Fibroblast of skin of scalp (primary cell): ENCODE measurements at places on chromosomes 2 and 18.
A peak's percentile ranks its signal among the peaks of the same experiment; 100 is the strongest.

GRCh38 chr18:56402872-56403516 lies 235.4 kb downstream of the TXNL1 start:
- DNase-seq, result peak; percentile 94

DNA sequence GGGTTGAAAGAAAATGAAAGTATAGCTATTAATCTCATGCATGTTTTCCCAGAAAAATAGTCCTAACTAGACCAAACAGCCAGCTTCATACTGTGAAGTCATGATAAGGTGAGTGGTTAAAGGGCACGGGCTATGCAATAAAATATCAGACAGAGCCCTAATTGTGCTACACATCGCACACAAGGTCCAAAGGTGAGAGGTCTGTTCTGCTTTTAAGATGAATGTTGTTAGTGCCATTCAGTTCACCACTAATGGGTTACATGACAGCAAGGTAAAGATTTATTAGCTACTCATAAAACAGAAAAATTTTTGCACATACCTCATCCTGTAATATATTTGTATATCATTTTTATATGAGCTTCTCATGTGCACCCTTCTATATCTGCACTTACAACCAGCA lies 105.0 kb upstream of the STK17B start:
- no peak for DNase-seq

DNA sequence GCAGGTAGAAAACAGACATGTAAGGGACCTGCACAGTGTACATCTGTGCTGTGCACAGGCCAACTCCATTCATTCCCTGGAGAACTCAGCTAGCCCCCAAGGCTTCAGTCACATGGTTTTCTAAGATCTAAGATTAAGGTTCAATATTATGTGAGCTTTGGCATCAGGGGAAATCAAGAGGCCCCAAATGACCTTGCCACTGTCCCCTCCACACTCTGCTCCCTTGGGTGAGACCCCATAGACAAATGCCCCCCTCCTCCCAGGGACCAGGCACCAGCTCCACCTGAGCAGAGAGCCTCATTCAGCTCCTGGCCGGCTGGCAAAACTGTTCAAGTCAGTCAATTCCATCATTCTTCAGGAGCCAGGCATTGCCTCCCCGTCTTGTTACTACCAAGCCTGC lies 93.6 kb upstream of the TMEM18 start:
- no peak for DNase-seq

- peak; percentile 63 for DNase-seq
Observed at GRCh38 chr18:11387880-11388279, 221.5 kb upstream of the SLC35G4 start.

GRCh38 chr2:174670446-174670845 lies 72.8 kb upstream of the WIPF1 start:
- no peak for DNase-seq

DNA sequence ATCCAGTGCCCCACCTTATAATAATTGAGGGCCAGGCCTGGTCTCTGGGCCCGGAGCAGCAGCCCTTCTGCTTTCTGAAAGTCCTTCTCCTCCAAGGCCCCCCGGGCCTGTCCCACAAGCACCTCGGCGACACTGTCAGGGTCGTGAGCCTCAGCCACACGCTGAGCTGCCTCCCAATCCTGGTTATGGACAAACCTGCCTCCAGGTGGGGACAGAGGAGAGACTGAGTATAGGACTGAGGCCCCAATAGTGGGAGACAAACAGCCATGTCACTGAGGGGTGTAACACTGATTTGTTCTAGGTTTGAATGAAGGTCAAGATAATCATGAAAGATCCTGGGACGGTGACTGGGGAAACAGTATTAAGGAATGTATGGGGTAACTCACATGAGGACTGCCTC lies 11.8 kb downstream of the KRTCAP3 start:
- no peak for DNase-seq

GRCh38 chr18:79519751-79520477 lies 124.2 kb downstream of the NFATC1 start:
- DNase-seq, result no peak

DNA sequence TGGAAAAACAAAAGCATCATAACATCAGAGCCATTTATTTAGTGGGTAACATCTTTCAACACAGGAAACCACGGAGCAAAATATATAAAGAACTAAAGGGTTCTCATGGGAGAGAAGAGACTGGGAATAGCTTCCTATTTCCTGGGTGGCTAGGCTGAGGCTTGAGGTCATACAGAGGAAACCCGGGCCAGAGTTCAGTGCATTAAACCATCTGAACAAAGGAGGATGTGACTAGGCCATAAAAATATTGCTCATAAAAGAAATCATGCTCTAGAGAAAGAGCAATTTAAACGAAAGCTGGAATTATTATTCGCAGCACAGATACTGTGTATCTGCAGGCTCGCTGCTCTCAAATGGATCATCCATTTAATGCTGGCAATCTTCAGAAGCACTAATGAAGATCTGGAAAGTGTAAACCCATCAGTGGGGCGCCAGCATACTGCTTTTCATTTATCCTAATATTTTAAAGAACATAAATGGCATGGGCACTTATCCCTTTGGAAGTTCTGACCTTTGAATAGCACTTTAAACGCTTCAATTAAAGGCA lies 83.3 kb downstream of the GALNT14 start:
- no peak for DNase-seq

GRCh38 chr18:76475450-76476194 lies 19.4 kb downstream of the ZNF516 start:
- no peak for DNase-seq

DNA sequence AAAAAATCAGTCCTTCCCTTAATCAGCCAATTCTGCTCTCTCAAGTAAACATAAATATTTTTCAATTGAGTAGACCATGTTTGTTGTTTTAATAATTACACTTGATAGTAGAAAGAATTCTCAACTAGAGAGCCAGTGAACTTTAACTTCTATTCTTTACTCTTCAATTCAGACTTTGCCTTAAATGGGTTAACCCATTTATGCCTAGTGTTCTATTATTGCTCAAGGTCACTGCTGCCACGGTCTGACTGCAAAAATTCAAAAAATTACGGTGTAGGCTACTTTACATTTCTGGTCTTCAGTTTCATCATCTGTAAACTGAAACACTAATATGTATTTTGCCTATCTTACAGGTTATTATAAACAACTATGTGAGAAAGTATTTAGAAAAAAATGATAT lies 103.1 kb downstream of the TLK1 start:
- DNase-seq, result no peak

GRCh38 chr2:28499282-28499681 lies 3.4 kb downstream of the PLB1 start:
- no peak for DNase-seq

DNA sequence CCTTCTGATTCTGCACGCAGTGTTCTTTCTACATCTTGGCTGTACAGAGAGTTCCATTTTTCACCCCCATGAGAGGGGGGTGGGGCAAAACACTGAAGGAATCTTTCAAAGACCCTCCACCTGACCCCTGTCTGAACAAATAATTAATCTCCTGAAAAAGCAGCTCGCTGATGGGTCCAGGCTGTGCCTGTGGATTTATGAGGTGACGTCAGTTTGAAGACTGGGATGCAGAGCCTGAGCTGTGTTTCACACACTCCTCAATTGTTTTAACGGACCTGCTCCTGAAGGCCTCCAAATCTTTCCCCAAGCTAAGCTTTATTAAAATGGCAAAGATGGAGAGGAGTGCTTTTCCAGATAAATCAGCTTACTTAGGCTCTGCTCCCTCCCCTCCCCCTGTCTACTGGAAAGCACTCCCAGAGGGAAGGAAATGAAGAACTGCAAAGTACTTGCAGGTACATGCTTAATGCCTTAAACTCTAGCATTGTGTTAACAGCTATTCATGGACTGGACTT lies 390.2 kb upstream of the TNP1 start:
- no peak for DNase-seq

DNA sequence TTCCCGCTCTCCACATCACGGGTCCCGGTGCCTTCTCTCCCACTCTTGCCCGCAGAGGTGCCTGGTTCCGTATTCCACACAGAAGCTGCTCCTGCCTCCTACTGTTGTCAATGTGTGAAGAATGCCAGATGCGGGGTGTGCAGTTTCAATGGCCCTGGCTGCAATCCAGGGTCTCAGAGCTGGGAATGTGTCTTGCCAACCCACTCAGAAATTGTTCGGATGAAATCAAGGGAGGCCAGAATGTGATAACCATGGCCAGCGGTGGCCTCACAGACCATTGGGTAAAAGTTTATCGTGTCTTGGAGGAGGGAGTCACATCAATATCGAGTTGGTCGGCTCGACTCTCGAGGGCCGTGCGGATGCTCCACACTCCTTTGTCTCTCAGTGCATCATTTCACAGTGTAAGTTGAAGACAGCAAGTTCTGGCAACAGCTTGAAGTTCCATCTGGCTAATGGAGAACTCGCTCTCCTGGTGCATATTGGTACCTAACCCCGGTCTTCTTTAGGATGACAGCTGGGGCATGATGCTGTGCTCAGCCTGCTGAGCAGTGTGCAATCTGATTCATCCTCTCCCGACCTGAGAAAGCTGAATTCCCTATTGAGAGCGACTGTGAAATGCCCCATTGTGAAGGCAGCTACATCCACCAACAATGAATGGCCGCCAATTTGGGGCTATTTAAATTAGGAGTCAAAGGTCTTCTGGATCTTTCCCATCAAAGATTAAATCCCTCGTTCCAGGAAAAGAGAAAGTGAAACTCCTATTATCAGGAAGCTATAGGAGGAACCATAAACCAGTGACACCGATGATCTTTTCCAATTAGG lies 389.0 kb downstream of the SOX11 start:
- DNase-seq, result no peak

DNA sequence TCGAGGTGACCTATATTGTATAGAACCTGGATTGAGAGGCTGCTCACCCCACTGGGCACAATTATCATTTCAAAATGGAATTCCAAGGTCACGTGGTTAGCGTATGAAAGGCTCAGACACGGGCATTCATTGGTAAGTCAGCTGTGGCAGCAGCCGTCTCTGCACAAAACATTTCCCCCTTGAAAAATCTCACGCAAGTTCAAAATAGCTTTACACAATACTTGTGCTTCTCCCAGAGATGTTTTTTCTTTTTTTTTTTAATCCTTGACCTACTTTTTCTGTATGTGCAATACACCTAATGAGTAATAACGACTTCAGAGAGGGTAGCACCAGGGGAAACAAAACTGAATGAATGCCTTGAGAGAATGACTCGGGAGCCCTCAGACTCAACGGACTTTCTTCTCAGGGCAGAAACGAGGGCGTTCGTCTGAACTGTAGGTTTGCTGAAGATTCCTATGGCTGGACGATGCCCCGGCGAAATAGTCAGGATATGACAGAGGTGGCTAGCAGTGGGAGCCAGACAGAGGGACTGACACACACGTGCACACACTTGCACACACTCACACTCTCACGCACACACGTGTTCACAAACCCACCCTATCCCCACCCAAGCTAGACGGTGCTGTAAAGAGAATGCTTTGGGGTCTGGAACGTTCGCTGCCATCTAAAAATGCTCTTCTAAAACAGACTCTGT lies 77.8 kb downstream of the PDCL3 start:
- DNase-seq, result no peak

- no peak for DNase-seq
Observed at GRCh38 chr18:44704135-44704789, 23.6 kb downstream of the SETBP1 start.

DNA sequence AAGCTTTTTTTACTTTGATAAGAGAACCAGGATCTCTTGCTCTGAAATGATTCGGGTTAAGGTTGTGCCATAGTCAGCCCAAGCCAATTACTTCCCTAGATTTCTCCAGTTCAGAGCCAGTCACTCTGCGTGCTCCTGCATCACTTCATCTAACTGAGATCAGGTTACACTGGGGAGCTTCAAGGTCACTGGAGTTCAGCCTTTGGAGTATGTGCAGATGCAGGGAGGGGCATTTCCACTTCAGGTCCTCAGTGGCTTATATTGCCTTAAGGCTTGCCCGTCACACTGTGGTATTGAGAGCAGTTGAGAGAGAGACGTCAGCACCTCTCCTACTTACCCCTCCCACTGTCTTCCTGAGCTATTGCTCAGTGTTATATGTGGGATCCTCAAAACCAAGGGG lies 317.8 kb downstream of the EPHA4 start:
- no peak for DNase-seq

DNA sequence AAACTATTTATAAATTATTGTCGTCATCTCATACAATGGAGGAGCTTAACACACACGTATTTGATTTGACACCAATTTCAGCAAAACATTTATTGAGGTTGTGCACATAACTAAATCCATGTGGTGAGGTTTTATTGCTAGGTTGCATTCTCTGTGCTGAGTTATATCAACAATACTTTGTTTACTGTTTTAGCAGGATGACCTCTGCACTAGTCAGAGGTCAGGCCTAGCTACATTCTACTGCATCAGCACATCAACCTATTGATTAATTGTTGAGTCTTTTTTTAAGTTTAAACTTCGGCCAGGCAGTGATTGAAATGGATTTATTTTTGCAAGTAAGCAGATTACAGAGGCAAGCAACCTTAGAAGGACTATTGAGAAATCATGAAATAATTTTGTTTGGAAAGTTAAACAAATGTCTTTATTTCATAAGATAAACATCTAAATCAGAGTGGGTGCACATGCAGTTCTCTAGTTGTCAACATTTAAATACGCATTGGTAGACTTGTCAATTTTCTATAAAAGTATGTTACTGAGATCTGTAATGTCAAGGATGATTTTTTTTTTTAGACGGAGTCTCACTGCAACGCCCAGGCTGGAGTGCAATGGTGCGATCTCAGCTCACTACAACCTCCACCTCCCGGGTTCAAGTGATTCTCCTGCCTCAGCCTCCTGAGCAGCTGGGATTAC lies 75.2 kb upstream of the CD28 start:
- no peak for DNase-seq

DNA sequence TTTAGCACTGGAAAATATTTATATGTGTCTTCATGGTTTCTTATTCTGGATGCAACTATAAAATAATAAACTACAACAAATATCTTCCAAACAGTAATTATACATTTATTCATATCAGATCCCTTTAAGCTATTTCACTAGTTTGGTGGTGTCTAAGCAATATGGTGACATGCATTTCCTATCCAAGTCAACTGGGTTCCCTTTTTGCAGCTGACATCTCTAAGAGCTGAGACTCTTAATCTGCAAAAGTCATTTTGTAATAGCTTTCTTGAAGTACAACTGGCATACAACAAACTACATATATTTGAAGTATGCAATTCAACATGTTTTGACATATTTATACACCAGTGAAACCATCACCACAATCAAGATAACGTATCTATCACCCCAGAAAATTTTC lies 59.9 kb upstream of the SLC1A4 start:
- DNase-seq, result no peak

- DNase-seq, result no peak
Observed at GRCh38 chr2:224004105-224004695, 34.9 kb downstream of the SERPINE2 start.

GRCh38 chr2:235082578-235083338 lies 130.9 kb downstream of the SH3BP4 start:
- no peak for DNase-seq

- DNase-seq, result no peak
Observed at GRCh38 chr2:24359129-24360049, 947 bp downstream of the ITSN2 start.
